ENCODE measurements at places on chromosomes 12 and 14.
A peak's percentile ranks its signal among the peaks of the same experiment; 100 is the strongest.

GRCh38 chr14:74346341-74346740, 1.9 kb upstream of the VRTN start:
- DNase-seq, result no peak

DNA sequence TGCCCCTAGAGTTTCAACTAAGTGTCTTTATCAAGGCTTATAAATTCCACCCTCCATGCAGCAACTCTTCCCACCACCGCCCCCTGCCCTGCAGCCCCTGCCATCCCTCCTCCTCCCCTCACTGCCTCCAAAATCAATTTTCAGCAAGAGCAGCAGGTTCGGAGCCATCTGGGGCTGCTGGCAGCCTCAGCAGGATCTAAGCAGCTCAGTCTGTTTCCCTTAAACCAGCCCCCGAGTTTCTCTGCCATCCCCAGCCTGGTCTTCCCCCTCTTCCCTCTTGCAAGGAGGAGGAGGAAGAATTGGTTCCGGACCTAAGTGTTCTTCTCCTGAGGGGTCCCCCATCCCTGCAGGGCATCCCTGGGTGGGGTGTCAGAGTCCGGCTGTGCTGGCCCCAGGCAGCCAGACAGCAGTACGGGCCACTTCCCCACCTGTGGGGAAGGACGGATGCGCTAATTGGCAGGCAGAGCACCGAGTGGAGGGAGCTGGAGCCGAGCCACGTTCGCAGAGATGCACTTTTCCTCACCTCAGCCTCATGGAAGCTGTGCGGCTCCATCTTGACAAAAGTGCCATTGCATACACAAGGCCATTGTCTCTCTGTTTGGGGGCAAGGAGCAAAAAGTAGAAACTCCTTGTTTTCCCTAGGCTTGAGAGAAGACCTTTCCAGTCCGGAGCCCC, 189.3 kb downstream of the KCNA5 start:
- DNase-seq, result no peak

- DNase-seq, result no peak
These were observed 218.1 kb downstream of the MSRB3 start for GRCh38 chr12:65496617-65497016.

DNA sequence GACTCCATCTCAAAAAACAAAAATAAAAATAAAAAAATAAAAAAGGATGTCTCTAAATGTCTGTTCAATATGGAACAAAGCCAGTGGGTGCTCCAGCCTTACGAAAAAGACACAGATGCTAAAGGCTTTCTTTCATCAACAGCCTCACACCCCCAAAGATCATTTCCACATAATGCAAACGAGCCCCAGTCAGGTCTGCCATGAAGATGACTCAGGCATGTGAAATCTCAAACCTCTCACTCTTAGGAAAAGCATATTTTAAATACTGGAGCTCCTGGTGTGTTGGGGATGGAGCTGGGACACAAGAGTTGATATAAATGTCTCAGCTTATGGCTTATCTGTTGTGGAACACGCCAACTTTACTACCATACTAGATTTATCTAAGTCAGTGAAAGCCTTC, 49.9 kb upstream of the PLXNC1 start:
- no peak for DNase-seq

- DNase-seq, result no peak
These were observed 13.0 kb downstream of the MVK start for GRCh38 chr12:109586385-109587296.

GRCh38 chr14:76152333-76152681, 585 bp downstream of the GPATCH2L start:
- DNase-seq, result peak; percentile 31

- no peak for DNase-seq
These were observed 17.1 kb downstream of the ACTN1 start for GRCh38 chr14:68961781-68962584.

DNA sequence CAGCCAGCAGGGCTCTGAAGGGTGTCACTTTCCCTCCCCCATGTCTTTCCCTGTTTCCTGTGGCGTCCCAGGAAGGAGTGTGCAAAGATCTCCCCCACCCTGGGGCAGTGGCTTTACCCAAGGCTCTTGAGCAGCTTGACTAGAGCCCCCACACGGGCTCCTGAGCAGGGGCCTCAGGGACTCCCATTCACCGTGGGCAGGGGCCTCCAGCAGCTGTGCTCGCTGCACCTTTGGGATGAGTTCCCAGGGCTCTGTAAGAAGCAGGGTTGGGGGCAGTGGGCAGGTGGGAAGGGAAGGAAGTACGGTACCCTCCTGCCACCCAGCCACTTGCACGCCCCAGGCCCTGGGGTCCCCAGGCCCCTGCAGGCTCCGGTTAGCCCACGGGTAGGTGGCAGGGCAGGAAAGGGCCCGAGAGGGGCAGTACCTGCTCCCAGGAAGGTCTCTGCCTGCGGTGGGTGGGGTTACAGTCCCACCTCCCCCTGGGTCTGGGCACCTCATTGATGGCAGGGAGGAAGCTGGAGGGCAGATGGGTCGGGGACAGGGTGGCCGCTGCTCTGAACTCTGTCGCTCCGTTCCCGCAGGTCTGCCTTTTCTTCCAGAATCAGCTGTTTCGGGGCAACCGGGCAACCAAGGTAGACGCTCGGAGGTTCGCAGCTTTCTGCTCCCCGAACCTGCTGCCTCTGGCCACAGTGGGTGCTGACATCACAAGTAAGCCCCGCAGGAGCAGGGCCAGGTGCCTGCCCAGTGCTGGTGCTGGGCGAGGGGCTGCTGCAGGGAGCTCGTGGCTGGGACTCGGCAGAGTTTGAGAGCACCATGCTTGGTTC, 13.0 kb downstream of the ASPG start:
- DNase-seq, result no peak

DNA sequence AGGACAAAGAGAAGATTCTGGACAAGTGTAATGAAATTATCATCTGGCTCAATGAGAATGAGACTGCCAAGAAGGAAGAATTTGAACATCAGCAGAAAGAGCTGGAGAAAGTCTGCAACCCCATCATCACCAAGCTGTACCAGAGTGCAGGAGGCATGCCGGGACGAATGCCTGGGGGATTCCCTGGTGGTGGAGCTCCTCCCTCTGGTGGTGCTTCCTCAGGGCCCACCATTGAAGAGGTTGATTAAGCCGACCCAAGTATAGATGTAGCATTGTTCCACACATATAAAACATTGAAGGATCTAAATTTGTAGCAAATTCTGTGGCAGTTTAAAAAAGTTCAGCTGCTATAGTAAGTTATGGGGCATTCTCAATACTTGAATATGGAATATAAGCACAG, 174.3 kb upstream of the CCND2 start:
- no peak for DNase-seq

All from esophagus squamous epithelium (tissue), 5 donors.